Adipocyte (in vitro differentiated cells): ENCODE measurements at places on chromosomes 5 and 9.
A peak's percentile ranks its signal among the peaks of the same experiment; 100 is the strongest.

- no peak for DNase-seq
These were observed 130.0 kb downstream of the CACNA1B start for GRCh38 chr9:138007566-138007917.

- DNase-seq, result no peak
These were observed 60.7 kb downstream of the PRRT1B start for GRCh38 chr9:131605770-131606590.

GRCh38 chr9:130427326-130427725 lies 17.4 kb upstream of the ASS1 start:
- no peak for DNase-seq

DNA sequence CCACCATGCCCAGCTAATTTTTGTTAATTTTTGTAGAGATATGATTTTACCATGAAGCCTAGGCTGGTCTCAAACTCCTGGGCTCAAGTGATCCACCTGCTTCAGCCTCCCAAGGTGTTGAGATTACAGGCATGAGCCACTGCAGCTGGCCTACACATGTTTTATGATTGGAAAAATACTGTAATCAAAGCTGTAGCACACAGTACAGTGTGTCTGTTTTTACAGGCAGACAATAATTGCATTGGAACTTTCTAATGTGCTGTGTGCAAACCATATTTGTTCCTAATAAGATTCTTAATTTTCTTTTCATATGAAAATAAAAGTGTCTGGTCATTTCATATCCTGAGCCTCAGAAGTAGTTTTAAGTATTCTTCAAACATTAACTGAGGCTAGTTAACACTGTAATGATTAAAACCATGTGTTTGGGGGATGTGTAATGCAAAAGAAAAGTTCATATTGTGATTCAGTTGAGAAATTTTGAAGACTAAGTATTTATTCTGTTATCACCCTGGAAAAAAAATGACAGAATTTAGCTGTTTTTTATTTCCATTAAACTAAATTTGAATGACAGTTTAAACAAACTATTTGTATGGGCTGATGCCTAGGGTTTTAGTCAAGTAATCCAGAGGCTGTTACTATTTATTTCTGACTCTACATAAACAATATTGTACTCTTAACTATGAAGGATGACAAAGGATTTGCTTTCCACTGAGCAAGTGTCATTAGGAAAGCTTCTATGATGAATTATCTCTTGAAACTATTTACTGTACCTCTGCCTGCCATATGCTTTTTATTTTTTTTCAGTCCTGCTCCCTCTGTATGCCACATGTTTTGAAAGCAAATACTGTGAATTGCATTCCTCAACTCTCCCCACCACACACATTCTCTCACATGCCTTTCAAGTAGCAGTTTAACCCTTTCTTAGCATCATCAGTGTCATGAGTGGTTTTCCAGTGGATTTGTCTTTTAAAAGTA lies 111.5 kb downstream of the MTREX start:
- peak; percentile 62 for DNase-seq

DNA sequence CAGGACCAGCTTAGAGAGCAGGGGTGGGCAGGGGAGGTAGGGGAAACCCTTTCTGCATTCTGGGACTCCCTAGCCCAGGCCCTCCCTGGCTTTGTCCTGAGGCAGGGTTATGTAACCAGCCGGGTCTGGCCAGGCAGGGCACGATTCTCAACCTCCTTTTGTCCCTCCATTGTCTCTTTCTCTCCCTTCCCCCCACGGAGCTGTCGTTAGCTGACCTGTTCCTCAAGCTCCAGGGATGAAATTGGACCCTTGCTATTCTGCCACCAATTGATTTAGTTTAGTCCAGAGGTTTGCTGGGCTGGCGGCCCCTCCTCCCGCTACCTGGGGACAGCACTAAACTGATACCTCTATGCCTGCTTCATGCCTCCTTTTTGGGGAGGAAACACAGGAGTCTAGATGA lies 9.4 kb upstream of the NDST1 start:
- no peak for DNase-seq

GRCh38 chr9:128555180-128555721 lies 2.9 kb downstream of the SPTAN1 start:
- peak; percentile 71 for DNase-seq

- DNase-seq, result no peak
These were observed 21.2 kb upstream of the IL17B start for GRCh38 chr5:149400304-149400703.

GRCh38 chr5:616484-617039 lies 4.4 kb downstream of the CEP72 start:
- DNase-seq, result no peak

- peak; percentile 49 for DNase-seq
These were observed 340.5 kb downstream of the PIK3R1 start for GRCh38 chr5:68555907-68556681.

DNA sequence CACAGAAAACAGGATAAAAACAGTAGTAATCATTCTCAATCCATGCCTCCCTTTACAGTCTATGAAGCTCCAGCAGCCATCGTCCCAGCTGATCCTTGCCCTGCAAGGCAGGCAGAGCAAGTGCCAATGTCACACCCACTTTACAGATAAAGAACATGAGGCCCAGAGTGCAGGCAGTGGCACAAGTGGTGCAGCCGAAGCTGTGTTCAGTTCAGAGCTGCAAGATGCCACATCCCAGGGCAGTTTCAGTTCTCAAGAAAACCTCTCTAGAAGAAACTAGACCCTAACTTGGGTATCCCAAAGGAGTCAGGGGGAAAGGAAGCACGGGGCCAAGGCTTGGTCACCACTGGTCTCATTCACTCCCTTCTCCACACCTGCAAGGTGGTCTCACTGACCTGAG lies 34.6 kb upstream of the CPLX2 start:
- no peak for DNase-seq

DNA sequence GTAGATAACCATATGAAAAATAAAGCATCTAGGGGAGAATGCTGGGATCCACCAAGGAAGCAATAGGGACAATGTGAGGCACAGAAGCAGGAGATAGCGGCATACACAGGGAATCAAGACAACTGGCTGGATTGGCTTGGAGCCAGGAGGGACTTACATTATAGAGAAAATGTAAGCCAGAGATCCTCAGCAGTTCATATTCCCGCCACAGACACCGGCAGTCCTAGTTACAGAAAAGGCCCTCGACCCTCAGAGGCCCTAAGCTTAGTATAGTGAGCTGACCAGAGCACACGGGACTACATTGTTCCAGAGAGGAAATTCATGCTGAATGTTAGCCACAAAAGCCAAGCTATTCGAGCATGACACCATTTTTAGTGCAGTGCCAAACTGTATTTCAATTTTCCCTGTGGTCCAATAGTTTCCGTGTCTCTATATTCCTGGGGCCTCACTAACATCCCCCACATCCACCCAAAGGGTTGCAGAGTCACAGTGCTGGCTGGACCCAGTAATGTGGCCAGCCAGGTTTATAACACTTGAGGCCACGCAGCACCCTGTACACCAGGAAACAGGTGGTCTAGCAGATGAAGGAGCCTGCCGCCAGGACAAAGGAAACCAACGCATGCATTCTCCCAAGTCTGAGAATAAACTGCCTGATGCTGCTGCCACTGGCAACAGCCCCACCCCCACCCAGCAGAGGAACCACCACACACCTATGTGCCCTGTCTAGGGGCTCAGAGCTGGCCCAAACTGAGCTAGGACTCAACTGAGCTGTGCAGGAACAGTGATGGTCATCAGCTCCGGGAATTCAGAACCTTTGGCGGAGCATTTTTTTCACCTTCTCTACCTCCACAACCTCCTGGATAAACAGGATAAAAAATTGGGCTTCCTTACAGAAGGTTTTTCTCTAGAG lies 693.2 kb upstream of the CHD1 start:
- DNase-seq, result no peak

GRCh38 chr5:55063220-55063863 lies 39.1 kb upstream of the GZMA start:
- DNase-seq, result peak; percentile 63

GRCh38 chr9:96135076-96135752 lies 166.8 kb downstream of the HSD17B3 start:
- DNase-seq, result peak; percentile 59

GRCh38 chr9:114452219-114453165 lies 52.8 kb downstream of the WHRN start:
- DNase-seq, result no peak

DNA sequence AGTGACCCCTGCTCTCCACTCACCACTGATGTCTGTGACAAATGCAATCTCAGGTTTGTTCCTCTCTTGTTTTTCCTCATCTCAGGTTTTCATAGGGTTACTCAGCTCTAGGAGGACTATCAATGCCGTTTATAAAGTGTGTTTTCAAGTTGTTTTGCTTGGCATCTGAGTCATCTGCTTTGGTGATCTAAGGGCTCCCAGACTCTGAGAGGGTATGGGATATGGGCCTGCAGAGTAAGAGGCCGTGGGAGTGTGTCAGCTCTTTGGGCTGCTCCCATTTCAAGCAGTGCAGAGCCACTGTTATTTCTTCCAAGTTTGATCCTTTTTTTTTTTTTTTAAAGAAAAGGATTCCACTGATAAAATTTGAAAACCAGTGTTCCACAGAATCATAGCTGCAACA lies 46.3 kb downstream of the NNT start:
- peak; percentile 58 for DNase-seq

DNA sequence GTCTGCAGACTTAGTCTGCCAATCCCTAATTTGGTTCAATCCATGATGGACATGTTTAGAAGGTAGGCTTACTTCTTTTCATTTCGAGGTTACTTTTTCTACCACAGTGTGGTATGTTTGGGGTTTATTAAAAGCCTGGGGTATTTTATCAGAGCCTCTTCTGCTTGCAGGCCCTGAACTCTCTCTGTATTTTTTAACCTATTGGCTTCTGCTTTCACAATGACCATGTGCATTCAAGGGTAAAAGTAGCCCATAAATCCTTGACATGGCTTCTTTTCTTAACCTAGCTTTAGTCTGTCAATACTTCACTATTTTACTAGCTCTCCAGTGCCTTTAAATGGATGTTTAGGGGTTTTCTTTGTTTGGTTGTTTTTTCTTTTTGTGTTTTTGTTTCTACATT lies 286.6 kb downstream of the FER start:
- DNase-seq, result no peak

- no peak for DNase-seq
These were observed 171.4 kb downstream of the TLE1 start for GRCh38 chr9:81517954-81518353.

DNA sequence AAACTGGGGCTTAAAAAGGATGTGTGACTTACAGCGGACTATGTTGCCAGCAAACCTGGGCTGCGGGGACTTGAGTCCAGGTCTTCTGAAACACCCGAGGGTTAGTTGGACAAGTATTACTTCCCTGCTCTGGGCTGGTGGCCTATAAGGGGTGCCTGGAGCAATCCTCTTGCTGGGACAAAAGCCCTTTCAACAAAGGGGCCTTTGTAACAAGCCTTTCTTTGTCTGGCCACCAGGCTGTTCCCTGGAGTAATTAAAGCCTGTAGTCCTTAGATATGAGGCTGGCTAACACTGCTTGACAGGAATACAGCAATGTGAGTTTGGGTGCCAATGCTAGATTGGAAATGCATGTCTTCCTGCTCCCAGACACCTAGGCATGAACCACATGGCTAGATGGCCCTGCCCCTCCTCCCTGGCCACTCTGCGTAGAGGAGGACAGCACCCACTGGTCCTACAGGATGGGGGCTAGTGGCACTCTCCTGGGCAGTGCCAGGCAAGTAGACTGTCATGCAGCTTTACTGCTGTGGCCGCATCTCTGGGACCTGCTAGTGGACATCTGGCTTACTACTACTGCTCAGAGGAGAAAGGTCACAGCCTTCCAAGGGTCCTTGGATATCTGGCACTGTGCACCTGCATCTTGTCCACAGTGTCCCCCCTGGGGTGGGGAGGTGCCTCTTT lies 343.1 kb downstream of the ZSWIM6 start:
- no peak for DNase-seq

DNA sequence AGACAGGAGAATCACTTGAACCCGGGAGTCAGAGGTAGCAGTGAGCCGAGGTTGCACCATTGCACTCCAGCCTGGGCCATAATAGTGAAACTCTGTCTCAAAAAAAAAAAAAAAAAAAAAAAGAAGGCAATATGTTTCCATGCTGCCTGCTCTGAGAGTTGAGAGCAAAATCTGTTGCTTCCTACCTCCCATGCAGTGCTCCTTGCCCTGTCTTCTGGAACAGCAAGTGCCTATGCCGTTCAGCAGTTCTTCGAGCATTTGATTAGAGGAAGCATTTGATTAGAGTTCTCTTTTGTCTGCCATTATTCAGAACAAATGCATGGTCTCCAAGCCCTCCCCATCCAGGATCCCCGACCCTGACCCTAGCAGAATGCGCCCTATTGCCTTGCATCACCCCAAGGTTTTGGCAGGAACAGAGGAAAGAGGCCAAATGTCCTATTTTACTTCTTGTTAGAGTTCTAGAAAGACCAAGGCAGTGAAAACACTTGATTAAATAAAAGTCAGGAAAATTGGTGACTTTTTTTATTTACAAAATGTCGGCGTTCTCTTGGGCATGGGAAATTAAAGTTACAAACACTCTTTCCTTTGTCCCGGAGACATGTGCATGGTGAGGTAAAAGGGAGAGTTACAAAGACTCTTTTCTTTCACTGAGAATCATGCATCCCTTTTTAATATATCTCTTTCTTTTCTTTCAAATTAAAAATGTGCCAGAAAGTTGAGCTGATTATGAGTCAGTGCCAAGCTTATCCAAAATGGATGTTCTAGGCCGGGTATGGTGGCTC lies 27.8 kb upstream of the FSD1L start:
- DNase-seq, result no peak

DNA sequence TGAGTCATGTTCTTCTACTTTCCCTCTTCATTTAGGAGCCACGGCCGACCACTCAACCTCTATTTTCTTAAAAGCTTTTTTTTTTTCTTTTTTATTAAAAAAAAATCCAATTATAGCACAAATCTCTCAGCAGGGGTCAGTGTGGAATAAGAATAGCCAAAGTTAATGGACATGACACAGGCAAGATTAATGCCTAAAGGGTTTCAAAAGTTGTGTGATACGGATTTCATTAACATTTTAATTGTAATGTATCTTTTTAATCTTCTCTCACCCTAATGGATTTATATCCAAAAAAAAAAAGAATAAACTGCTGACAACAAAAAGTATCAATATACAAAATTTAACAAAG lies 5.4 kb downstream of the NACC2 start:
- DNase-seq, result peak; percentile 78

DNA sequence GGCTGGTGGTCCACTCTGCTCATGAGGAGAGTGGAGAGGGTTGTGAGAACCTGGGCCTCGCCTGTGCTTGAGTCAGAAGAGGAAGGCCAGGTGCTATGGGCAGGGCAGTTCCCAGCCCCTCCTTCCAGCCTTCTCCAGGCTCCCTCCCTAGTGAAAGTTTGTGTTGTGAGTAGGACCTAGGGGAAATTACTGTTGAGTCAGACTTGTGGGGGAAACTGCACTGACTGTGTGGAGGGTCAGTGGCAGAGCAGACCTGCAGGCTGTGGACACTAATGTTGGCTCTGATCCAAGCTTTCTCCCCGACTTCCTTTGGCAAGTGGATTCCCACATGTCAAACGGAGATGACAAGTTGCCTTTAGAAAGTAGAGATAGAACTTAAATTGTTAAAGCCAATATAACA lies 102.6 kb downstream of the ARHGAP26 start:
- DNase-seq, result peak; percentile 17

GRCh38 chr9:36450110-36450732 lies 50.2 kb upstream of the RNF38 start:
- DNase-seq, result peak; percentile 85

DNA sequence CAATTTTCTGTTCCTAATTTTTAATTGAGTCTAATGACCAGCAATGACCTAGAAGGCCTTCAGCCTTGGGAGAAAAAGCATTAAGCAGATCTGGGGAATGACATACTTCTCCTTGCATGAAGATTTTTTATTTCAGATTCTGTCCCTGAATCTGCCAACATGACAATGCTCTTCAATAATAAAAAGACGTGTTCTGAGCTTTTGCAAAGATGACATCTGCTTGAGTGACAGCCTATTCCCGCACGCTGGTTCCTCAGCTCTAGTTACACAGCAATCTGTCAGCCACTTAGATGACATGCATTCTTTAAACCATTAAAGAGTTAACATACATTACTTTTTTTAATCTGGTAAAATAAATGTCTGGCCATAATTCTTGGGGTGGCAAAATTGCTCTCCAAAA lies 129.3 kb upstream of the CDH6 start:
- no peak for DNase-seq
